Fibroblast of mammary gland (primary cell): ENCODE measurements at places on chromosomes 1 and 21.
A peak's percentile ranks its signal among the peaks of the same experiment; 100 is the strongest.

- DNase-seq: peak; percentile 14
These were observed 27.4 kb upstream of the COQ8A start for GRCh38 chr1:226912587-226913176.

- DNase-seq: no peak
These were observed 14.3 kb downstream of the CD2 start for GRCh38 chr1:116768416-116769103.

- DNase-seq: no peak
These were observed 200.6 kb upstream of the BEND5 start for GRCh38 chr1:48977273-48977672.

GRCh38 chr1:54158071-54158470 is 5.3 kb upstream of the CDCP2 start:
- no peak for DNase-seq

- DNase-seq: no peak
These were observed 11.7 kb downstream of the C1orf216 start for GRCh38 chr1:35706846-35707600.

DNA sequence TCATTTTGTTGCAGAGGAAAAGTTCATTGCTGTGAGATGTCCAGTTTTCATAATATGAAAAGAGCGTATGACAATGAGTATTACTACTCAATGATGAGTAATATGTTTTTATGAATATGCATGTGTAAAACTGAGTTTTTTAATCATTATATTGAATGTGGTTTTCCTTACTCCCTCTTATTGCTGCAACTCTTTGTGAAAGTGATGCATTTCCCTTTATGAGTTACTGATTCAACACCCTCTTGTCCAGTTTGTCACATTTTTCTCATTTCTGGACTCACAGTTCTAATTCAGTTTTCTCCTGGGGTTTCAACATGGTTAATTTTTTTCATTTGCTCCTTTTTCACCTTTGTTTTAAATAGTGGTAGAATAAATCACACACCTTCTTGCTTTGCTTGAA is 35.2 kb upstream of the KCNJ15 start:
- DNase-seq: peak; percentile 79

DNA sequence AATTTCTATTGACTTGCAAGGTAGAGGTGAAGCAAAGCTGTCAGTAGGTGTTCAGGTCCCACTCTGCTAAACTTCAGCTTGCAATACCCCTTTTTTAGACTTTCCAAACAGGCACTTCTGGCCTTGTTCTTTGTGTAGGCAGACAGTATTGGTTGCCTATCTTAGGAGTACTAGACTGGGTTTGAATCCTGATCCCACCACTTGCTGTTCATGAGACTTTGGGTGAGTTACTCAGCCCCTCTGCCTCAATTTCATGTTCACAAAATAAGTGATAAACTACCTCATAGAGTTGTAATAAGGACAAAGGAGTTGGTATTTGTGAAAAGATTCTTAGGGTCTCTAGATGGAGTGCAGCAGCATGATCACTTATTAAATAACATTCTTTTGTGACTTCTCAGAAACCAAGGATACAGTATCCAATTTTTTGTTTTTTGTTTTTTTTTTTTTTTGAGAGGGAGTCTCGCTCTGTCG is 5.2 kb downstream of the RCC1 start:
- peak; percentile 64 for DNase-seq

GRCh38 chr1:44390277-44390676 is 14.8 kb upstream of the RNF220 start:
- DNase-seq: peak; percentile 80

DNA sequence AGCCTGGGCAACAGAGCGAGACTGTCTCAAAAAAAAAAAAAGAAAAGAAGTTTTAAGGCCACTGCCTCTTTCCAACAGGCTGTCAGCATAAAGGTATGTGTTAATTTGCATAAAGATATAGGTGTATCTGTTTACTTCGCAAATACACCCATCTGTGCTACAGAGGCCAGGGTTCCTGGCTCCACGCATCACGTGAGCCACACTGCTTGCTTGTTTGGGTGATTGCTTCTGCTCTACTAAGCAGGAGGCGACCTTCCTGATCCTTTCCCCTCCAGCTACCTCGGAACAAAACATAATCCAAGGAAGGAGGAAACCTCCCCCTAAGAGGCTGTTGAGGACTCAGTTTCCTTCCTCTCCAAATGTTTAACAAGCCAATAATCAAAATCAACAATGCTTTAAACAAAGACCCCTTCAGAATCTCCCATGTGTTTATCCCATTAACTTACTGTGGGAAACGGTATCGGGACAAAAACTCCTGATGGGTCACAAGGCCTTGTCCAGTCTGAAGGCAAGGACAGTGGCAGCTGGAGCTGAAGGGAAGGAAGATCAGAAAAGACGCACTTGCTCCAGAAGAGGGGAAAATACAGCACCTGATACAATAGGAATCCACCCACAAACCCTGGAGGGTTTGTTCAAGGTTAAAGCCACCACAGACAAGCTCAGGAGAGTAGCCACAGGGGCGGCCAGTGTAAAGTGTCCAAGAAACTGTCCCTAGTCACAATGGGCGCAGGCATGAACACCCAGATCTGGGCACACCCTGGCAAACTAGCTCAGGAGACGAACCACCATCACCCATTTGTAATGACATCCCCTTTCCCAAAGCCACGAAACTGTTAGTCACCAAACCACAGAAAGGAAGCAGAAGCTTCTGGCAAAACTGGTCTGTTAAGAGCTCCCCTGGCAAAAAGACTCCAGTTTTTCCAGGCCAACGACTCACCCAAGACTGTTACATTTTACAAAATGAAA is 17.2 kb downstream of the CTNNBIP1 start:
- peak; percentile 90 for DNase-seq

DNA sequence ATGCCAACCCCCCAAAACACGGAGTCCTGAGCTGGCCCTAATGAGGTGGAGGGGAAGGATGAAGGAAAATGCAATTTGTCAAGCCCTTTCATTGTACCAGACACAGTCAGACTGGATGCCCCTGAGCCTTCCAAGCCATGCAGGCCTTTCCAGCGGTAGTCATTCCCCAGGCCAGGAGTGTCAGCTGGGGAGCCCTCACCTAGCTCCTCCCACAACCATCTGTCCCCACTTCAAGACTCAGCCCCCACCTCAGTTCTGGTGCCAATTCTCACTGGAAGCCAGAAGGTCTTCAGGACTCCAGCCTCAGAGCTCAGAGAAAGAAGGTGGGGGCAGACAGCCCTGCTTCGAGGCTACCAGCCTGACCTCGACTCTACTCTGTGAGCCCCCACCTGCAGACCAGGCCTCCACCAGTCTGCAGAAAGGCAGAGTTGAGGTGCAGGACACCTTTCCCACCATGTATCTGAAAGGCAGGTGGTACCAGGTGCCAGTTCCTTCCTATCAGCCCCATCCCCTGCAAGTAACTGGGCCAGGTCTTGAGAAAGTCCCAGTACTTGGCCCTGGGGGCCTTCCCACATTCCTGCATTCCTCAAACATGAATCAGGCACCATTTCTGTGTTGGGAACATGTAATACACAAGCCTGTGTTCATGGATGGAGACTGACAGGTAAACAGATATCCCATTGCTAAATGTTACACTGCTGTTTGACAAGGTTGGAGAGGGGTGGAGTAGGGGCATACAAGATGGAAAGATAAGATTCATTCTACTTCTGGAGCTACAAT is 180.6 kb upstream of the EDN2 start:
- peak; percentile 58 for DNase-seq

GRCh38 chr1:87600055-87600850 is 271.6 kb downstream of the LMO4 start:
- no peak for DNase-seq

DNA sequence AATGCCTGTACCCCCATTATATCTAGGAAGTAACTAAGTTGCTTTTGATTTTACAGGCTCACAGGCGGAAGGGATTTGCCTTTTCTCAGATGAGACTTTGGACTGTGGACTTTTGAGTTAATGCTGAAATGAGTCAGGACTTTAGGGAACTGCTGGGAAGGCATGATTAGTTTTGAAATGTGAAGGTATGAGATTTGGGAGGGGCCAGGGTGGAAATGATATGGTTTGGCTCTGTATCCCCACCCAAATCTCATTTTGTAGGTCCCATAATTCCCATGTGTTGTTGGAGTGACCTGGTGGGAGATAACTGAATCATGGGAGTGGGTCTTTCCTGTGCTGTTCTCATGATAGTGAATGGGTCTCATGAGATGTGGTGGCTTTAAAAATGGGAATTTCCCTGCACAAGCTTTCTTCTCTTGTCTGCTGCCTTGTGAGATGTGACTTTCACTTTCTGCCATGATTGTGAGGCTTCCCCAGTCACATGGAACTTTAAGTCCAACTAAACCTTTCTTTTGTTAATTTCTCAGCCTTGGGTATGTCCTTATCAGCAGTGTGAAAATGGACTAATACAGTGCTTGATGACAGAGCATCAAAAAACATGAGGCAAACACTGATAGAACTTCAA is 1119.5 kb downstream of the PLA2G4A start:
- DNase-seq: no peak

GRCh38 chr1:66585002-66585401 is 51.0 kb downstream of the SGIP1 start:
- DNase-seq: no peak

DNA sequence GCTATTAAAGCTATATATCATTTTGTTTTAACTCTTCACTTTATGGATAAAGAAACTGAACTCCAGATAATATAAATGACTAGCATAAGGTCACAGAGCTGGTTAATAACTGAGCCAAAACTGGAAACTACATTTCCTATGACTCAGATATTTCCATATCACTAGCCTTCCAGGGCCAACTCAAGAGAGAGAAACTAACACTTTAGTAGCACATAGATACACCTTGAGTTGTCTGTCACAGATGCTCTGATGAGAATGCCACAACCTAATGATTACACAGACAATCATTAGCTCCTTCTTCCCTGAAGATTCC is 40.7 kb downstream of the NME7 start:
- peak; percentile 56 for DNase-seq
